Pericardium fibroblast (primary cell): ENCODE measurements at places on chromosomes 13 and 19. TPM values are rescaled to one million over a fixed set of nuclear protein-coding genes. Genes with fewer than 3 reads are reported as not detected.

Gene FUT6
- not detected in 2 replicates for total RNA-seq

Gene FOSB
- 14.2 and 53.7 TPM in 2 replicates for total RNA-seq

Gene POSTN
- 200 and 539 TPM in 2 replicates for total RNA-seq

Gene PEX11G
- total RNA-seq = 1.6 and 4.0 TPM in 2 replicates

Gene ZNF497
- 0.17 and 0.47 TPM in 2 replicates for total RNA-seq

Gene NRTN
- total RNA-seq = 0.12 TPM in 1 of 2 replicates, not detected in the other

Gene KEAP1
- total RNA-seq = 53.6 and 78.1 TPM in 2 replicates

Gene RASL11A
- total RNA-seq = 6.1 and 8.1 TPM in 2 replicates

Gene IL12RB1
- not detected in 2 replicates for total RNA-seq

Gene LILRA1
- not detected in 2 replicates for total RNA-seq

Gene IGFL2
- total RNA-seq = not detected in 2 replicates

Gene KIR2DL4
- total RNA-seq = not detected in 2 replicates

Gene UPF3A
- 20.7 and 26.4 TPM in 2 replicates for total RNA-seq

Gene KCNRG
- total RNA-seq = 0.09 and 0.70 TPM in 2 replicates

Gene IZUMO4
- total RNA-seq = 0.82 and 1.3 TPM in 2 replicates

Gene PRR36
- total RNA-seq = not detected in 2 replicates

Gene DIS3
- total RNA-seq = 16.8 and 24.6 TPM in 2 replicates

Gene IFNL1
- total RNA-seq = not detected in 2 replicates

Gene ZNF738
- 1.2 and 3.4 TPM in 2 replicates for total RNA-seq

Gene ZNF221
- total RNA-seq = 4.3 and 6.3 TPM in 2 replicates

Gene RFPL4A
- not detected in 2 replicates for total RNA-seq

Gene ZNF728
- total RNA-seq = 0.09 TPM in 1 of 2 replicates, not detected in the other

Gene SCAMP4
- total RNA-seq = 102 and 104 TPM in 2 replicates

Gene ARRDC5
- not detected in 2 replicates for total RNA-seq

Gene ETV2
- 1.2 and 3.4 TPM in 2 replicates for total RNA-seq

Gene PLPP2
- total RNA-seq = 2.6 and 18.8 TPM in 2 replicates

Gene RAB11B
- 23.7 and 25.4 TPM in 2 replicates for total RNA-seq

Gene TMEM238
- total RNA-seq = 0.23 and 0.60 TPM in 2 replicates

Gene SIGLEC12
- total RNA-seq = not detected in 2 replicates

Gene JOSD2
- 48.7 and 55.0 TPM in 2 replicates for total RNA-seq

Gene LRRC8E
- total RNA-seq = 3.1 and 3.9 TPM in 2 replicates

Gene LGI4
- 0.23 and 0.26 TPM in 2 replicates for total RNA-seq

Gene CEACAM4
- total RNA-seq = not detected in 2 replicates

Gene CD177
- total RNA-seq = not detected in 2 replicates

Gene GJB6
- not detected in 2 replicates for total RNA-seq

Gene KLK14
- 0.12 TPM in 1 of 2 replicates, not detected in the other for total RNA-seq

Gene C19orf81
- 1.1 TPM in 1 of 2 replicates, not detected in the other for total RNA-seq

Gene ZNF83
- 11.6 and 27.3 TPM in 2 replicates for total RNA-seq

Gene GPC6
- 26.4 and 85.2 TPM in 2 replicates for total RNA-seq

Gene SBK2
- not detected in 2 replicates for total RNA-seq

Gene OR7C1
- not detected in 2 replicates for total RNA-seq

Gene LAIR1
- total RNA-seq = not detected in 2 replicates

Gene SERTM1
- not detected in 2 replicates for total RNA-seq

Gene ZIC2
- total RNA-seq = not detected in 2 replicates

Gene FGF22
- total RNA-seq = 0.26 TPM in 1 of 2 replicates, not detected in the other

Gene CPB2
- total RNA-seq = not detected in 2 replicates
